Adipocyte (in vitro differentiated cells): ENCODE measurements at places on chromosomes 3 and 15.

GRCh38 chr3:138031536-138031935 is 21.6 kb downstream of the CLDN18 start:
- DNase-seq = no peak

GRCh38 chr3:15633159-15633558 is 31.6 kb downstream of the BTD start:
- no peak for DNase-seq

- no peak for DNase-seq
These were observed 478.6 kb downstream of the OTOL1 start for GRCh38 chr3:161975201-161975600.

GRCh38 chr15:91989821-91990220 is 136.3 kb downstream of the SLCO3A1 start:
- peak; percentile 33 for DNase-seq

DNA sequence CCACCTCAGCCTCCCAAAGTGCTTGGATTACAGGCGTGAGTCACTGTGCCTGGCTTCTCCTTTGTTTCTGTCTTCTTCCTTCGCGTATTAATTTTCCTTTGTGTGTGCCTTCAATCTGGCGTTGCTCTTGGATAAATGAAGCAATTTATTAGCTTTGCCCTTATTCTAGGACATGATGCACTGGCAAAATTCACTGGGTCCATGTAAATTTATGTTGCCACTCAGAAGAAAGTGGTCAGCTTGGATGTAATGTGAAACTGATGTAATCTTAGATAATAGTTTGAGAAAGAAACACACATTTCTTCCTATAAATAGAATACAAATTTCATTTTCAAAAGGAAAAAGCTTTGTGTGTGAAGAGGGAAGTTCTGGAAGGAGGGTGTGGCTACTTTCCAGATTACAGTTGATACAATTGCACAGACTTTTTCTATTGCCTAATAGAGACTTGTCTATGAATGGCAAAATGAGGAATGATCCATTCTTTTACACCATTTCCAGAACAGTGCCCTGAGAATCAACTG is 23.3 kb upstream of the ATP1B3 start:
- DNase-seq = peak; percentile 66

GRCh38 chr3:38278841-38279240 is 3.3 kb upstream of the SLC22A14 start:
- DNase-seq = no peak

- DNase-seq = no peak
These were observed 48.9 kb downstream of the TGFBR2 start for GRCh38 chr3:30655187-30655812.

DNA sequence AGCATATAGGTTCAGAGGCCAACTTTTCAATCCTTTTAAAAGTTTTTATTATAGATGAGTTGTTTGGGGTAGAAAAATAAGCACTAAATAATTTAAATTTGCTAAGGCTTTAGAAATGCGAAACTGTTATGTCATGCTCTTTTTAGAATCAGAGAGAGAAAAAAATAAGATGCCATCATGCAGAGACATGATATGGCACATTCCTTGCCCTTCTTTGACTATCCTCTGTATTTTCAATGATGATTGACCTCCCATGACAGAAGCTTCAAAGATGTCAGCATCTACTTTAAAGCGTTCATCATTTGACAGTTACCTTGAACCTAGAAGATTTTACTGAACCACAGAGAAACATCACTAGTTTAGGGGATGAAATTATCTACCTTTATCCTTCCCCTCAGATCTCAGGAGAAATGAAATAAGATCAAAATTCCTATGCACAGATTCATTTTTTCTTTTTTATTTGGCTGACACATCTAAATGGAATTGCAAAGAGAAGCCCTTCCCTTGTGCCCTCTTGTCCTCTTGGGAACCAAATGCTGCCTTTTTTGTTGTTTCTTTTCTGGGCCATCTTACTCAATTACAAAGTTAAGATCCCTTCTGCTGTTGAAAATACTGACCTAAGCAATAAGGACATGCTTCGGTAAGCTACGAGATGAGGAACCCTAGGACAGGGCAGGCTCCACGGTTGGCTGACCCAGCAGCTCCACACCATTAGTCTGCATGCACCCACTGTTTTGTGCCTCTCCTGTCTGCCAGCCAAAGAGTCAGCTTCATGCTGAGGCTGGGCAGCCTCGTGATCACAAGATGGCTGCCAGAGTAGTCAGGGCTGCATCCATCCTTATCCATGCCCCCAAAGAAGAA is 289.7 kb upstream of the TPM1 start:
- DNase-seq = peak; percentile 51

- DNase-seq = no peak
These were observed 319.2 kb downstream of the ZNF621 start for GRCh38 chr3:40843851-40844548.

GRCh38 chr3:153762411-153763235 is 358.6 kb upstream of the ARHGEF26 start:
- peak; percentile 14 for DNase-seq

DNA sequence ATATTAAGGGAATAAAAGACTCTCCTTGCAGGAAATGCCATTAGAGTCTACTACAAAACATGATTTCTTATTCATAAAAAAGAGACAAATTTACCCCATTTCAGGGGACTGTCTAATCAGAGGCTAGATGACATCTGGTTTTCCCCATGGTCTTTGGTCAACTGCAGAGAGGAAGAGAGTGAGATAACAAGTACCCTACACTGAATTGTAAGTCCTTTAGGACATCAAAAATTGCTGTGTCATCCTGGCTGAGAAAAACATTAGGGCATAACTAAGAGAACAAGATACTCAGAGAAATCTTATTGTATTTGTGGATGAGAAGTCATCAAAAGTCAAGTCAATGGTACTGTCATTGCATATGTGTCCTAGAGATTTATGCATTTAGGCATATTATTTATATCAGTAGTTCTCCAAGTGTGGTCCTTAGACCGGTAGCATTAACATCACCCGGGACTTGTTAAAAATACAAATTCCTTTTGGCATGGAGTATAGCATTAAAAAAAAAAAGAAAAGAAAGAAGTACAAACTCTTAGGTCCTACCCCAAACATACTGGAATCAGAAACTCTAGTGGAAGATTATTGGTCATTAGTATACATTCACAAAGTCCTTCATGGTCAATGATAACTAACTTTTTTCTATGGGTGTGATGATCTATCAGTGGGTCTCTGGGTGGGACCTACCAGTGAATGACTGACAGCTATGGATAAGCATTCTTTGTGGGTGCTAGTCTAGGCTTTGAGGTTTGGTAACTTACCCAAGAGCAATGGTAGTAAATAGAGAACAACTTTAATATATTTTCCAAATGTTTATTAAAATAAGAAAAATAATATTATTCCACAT is 29.0 kb upstream of the TBC1D5 start:
- peak; percentile 11 for DNase-seq

GRCh38 chr15:76391847-76392246 is 55.3 kb downstream of the ISL2 start:
- DNase-seq = peak; percentile 13

DNA sequence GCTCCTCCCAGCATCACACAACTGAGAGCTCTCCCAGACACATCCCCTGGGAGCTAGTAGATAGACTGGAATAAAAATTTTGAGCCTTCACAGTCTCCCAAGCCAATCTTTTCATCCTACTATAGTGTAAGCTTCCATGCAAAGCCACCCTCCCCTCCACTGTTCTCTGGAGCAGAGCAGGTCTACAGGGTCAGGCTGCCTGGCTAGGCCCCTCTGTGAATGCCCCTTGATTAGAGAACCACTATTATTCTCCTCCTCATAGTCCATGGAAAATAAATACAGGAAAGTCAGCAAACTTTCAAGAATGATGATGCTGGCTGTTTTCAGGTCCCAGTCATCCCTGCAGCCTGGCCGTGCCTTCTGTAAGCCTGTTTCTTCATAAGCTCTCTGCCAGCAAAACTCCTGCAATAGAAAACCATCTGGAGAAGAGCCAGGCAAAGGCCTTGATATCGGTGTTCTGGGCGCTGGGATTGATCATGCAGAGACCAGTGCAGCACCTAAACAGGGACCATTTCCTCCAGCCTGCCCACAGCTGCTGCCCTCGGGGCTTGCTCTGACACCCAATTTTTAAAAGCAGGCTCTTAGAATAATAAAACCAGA is 51.7 kb downstream of the CRYGS start:
- DNase-seq = peak; percentile 36

DNA sequence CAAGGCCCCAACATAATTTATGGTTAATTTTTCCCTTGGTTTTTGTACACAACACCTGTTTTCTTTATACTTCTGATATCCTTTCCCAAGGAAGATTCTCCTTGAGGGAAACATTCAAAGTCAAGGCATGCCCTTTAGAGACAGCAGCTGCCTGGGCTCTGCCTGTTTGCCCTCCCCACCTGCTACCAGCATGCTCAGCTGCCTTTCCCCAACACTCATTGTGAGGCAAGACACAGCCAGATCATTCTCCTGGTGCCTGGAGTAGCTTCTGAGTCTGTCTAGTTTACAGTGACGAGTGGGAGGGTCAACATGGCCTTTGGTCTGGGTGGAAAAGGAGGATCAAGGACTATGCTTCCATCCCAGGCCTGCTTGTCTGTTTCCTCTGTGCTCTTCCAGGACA is 132.5 kb downstream of the EPHB1 start:
- DNase-seq = no peak

- peak; percentile 63 for DNase-seq
These were observed 543 bp downstream of the MEF2A start for GRCh38 chr15:99566157-99566897.

DNA sequence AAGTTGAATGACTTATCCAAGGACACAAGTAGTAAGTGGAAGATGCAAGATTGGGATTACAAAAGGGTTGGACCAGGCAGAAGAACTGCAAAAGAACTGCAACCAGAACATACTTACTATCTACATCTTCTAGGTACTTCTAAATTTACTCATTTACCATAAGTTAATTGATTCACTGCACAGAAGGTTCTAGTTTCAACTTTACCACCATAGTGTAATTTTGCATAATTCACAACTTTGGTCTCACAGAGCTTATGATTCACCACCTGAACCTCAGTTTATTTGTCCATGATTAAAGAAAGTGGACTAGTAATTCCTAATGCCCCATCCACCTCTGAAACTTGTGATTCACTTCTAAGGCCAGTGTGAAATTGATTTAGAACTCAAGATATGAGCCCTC is 236.8 kb upstream of the UBE2E2 start:
- DNase-seq = no peak
